ENCODE measurements at places on chromosomes 7 and 10. TPM values are rescaled to one million over a fixed set of nuclear protein-coding genes. Genes with fewer than 3 reads are reported as not detected.
A peak's percentile ranks its signal among the peaks of the same experiment; 100 is the strongest.

Gene SLC39A12
- total RNA-seq = not detected

Gene RPS24
- 2,140 TPM for total RNA-seq

Gene PBLD
- total RNA-seq = 3.3 TPM

Gene SLC16A9
- total RNA-seq = 0.42 TPM

Gene LIPF
- total RNA-seq = not detected

Gene GIMAP2
- total RNA-seq = not detected

Gene GRID2IP
- not detected for total RNA-seq

Gene PTPRN2
- 2.1 TPM for total RNA-seq

GRCh38 chr7:128302139-128302538, 41.6 kb downstream of the RBM28 start:
- DNase-seq = no peak

GRCh38 chr7:43385856-43386255, 197.1 kb upstream of the STK17A start:
- no peak for DNase-seq

- no peak for DNase-seq
These were observed 124.2 kb upstream of the ZNF746 start for GRCh38 chr7:149621776-149622175.

DNA sequence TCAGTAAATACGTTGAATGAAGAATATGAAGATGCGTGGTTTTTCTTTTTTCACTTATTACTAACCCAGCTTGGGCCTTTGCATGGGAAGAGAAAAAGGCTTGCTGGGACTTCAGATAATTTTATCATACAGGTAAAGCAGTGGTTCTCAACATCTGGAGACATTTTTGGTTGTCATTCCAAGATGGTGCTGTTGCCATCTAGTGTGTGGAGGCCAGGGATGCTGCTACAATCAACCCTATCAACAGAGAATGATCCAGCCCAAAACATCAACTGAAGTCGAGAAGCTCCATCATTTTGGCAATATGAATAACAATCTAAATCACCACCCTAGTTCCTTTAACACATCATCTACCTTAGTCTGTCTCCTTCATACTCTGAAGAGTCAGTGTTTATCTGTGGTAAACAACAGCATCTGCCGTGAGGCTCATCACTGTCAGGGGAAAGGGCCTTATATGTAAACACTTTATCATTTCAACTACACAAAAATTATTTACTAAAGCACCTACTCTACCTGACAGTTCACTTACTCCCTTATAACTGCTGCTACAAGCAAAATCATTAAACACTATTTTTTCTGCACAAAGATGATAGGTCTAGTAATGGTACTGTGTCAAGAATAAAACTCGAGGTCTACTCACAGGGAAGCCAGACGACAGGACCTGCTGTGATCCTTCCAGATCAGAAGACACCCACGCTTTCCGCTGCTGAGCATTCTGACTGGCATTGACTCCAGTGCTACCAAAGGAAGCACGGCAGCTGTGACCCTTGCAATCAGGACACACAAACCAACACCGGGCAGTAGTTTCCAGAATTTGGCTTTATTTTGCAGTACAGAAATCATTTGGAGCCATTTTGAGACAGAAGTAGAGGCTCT, 48.6 kb downstream of the GDI2 start:
- DNase-seq = no peak

- DNase-seq = no peak
These were observed 182.5 kb downstream of the LRMDA start for GRCh38 chr10:75613685-75614504.

DNA sequence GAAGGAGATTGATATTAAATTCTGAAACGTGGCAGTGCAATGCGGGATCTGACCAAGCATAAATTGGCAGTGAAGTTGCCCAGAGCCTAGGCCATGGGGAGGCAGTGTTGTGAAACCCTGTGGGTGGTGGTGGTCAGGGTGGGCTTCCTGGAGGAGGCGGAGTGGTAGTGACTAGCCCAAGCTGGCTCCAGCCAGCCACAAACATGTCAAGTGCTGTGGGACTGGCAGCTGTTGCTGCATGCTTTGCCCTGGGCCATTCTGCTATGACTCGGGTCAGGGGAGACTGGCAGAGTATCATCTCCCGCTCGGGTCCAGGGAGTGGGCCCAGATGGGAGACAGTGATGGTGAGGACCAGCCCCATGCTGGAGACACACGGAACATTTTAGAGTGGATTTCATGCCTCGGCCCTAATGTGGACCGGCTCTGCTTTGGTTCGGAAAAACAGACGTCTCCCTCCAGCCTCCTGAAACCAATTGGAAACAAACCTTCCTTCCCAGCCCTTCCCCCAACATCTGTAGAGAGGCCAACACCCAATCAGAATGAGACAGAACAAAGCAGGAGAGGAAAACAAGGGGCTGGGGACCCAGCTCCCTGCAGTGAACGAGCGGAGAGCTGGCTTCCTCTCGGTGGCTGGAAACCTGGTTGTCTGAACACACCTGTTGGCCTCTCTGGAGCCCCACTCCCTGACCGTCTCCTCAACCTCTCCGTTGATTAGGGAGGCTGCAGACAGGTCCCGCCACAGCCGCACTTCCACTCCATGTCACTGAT, 58.2 kb downstream of the TMEM270 start:
- no peak for DNase-seq

DNA sequence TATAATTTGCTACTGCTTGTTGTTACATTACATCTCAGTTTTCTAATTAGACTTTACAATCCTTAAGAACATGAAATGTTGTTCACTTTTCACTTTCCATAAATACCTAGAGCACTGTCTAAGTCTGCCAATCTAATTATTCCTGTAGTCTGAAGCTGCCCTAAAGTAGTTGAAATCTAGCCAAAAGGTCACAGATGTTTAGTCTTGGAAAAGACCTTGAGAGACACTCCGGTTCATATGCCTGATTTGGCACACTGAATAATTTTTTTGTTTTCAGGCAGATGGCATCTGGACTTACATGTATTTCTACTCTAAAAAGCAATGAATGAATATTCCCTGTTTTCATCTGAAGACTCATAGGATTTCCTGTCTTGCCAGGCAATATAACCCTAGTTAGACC, 359.1 kb downstream of the ANKRD7 start:
- DNase-seq = no peak

DNA sequence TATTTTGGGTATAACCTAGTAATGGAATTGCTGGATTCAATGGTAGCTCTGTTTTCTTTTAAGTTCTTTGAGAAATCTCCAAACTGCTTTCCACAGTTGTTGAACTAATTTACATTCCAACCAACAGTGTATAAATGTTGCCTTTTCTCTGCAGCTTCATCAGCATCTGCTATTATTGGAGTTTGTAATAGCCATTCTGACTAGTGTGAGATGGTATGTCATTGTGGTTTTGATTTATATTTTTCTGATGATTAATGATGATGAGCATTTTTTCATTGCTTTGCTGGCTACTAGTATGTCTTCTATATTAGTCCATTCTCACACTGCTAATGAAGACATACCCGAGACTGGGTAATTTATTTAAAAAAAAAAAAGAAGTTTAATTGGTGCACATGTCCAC, 248.6 kb upstream of the MAGI2 start:
- no peak for DNase-seq

DNA sequence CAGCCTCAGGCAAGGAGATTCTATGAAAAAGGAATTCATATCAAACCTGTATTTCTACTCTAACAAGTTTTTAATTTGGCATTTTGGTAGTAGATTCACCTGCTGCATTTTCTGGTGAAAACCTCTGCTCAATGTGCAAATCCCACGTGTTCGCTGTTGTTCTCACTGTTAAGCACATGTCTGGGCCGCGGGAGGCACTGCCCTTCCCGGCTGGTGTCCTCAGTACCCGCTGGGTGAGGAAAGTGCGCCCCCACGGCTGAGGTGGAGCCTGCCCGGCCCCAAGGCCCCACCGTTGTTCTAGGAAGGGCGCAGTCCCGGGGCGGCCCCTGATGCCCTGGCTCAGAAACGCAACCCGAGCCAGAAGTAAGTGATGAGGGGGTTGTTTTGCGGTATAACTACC, 193.4 kb upstream of the VWC2 start:
- no peak for DNase-seq

DNA sequence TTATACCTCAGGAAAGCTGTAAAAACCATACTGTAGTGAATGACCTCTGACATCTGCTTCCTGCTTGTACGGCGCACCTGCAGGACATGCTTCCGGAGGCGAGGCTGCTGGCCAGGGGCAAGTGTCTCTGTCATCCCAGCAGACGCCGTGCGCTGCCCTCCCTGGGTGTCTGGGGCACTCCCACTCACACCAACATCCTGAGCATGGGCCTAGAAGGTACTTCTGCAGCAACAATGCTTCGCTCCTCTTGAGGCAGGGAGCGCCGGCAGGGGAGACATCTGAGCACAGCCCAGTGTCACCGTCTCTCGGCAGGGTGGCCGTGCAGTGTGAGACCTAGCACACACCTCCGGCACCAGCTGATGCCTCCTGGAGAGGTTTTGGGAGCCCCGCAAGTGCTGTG, 269.2 kb downstream of the MAD1L1 start:
- DNase-seq = no peak

DNA sequence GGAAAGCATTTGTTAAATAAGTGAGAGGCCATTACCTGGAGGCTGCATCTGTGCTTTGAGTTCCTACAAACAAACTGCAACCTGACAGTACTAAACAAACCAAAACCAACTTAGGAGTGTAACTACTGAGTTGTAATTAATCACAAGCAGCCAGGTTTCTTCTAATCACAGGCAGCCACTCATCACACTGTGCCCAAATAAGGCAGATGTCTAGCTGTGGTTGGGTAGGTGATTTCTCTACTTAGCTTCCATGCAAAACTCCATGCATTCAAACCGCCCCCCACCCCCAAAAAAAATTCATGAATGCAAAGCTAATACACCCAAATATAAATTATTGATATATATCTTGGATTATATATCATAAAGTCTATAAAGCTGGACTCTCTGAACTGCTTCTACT, 461.1 kb downstream of the ARL4A start:
- no peak for DNase-seq

DNA sequence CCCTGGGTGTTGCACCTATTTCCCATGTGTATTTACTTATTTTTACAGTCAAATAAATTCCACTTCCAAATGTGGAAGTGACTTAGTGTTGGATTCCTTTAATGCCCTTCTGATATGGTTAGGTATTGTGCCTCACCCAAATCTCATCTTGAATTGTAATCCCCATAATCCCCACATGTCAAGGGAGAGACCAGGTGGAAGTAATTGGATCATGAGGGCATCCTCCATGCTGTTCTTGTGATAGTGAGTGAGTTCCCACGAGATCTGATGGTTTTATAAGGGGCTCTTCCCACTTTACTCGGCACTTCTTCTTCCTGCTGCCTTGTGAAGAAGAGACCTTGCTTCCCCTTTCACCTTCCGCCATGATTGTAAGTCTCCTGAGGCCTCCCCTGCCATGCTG, 136.9 kb downstream of the SNX10 start:
- no peak for DNase-seq

- no peak for DNase-seq
These were observed 20.1 kb upstream of the CABCOCO1 start for GRCh38 chr10:61642676-61643075.

DNA sequence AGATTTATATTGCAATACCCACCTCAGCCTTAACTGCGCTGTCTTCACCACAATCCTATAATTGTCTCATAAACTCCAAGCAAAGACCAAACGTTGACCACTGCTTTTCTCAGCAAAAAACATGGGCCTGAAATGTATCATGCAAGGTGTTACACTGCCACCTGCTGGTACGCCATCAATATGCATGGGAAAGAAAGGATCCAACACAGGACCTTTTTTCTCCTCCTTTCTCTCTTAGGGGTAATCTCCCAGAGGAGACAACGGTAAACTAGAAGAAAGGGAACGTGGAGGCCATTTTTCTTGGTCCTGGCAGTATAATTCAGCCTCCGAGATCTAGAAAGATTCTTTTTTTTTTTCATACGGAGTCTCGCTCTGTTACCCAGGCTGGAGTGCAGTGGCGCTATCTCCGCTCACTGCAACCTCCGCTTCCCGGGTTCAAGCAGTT, 79.1 kb upstream of the MPP7 start:
- peak; percentile 82 for DNase-seq

GRCh38 chr7:16563281-16564022, 36.8 kb downstream of the LRRC72 start:
- DNase-seq = no peak
